ENCODE measurements at places on chromosomes 4 and X.

- DNase-seq = peak; percentile 93
These were observed 61.8 kb downstream of the CPE start for GRCh38 chr4:165440415-165441158.

GRCh38 chrX:10677490-10677889 is 57.1 kb upstream of the MID1 start:
- DNase-seq = no peak

- DNase-seq = no peak
These were observed 222.3 kb downstream of the CPE start for GRCh38 chr4:165600959-165601683.

DNA sequence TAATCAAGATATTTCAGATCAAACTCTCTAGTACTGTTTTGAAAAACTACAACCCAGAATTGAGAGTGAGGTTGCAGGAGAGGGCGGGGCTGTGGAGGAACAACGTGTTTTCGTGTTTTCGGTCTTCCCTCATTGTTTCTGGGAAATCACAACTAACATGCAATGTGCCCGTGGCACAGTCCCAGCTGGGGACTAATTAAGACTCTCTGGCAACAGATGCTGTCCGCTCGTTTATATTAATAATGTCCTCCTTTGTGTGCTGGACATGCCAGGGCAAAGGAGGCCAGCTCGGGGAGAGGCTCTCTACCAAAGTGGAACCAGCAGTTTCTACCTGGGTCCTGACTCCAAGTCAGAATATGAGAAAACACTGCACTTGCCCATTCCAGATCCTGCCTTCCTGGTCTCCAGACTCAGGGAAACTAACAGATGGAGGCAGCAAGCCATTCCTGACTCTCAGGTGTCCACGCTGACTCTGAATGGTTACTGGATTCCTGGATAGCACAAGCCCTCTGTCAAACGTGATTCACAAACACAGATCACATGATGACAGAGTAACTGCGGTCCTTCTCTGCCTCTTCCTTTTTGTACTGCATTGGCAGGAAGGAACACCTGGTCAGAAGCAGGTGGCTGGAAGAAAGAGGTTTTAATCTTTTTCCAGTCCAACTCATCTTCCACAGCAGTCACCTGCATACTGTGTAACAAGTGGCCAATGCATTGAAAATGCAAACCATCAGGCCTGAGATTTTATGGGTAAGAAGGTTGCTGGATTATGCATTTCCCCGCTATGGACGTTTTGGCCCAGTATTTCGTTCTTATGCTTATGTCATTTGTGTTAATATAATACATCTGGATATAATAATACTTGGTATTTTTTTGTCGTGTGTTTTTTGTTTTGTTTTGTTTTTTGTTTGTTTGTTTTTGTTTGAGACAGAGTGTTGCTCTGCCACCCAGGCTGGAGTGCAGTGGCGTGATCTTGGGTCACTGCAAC is 65.0 kb downstream of the COQ2 start:
- no peak for DNase-seq

DNA sequence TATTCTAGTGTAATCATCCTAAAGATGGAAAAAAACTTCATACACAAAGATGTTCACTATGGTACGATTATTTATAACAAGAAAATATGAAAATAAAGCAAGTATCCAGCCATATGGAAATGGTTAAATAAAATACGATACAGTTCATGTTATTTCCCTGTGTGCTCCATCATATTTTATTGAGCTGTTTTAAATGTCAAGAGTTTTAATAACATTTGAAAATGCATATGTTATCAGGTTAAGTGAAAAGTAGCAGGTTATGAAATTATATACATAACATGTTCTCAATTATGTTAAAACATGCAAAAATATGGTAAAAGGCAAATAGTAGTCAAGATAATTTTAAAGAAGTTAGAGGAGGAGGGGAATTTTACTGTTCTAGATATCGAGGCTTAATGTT is 192.0 kb downstream of the HNRNPD start:
- DNase-seq = no peak

GRCh38 chrX:116241001-116241400 is 70.5 kb downstream of the AGTR2 start:
- no peak for DNase-seq

GRCh38 chr4:917466-917865 is 14.7 kb downstream of the GAK start:
- no peak for DNase-seq

- no peak for DNase-seq
These were observed 329.0 kb downstream of the STIM2 start for GRCh38 chr4:27189683-27190082.
